Mesendoderm (in vitro differentiated cells): ENCODE measurements at places on chromosomes 6 and 20.

GRCh38 chr6:135258970-135259369 lies 77.9 kb downstream of the MYB start:
- DNase-seq, result no peak

DNA sequence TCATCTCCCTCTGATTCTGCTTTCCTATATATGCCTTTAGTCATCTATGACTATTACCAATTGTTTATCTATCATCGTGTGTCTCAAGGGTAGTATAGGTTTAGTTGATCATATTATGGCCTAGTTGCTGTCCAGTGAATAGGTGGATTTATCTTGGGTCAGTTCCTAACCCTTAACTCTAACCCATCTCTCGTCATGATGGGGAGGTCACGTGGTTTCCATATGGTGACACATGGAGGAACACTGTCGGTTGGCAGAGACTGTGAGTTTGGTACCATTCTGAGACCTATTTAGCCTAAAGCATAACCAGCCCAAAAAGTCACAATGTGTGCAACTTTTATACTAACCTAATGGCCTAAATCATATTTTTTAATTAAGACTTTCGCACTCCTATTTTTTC lies 103.5 kb downstream of the SAMD5 start:
- DNase-seq, result no peak

- DNase-seq, result no peak
Measured at GRCh38 chr20:59992526-59993084, 34.4 kb downstream of the CDH26 start.

- DNase-seq, result no peak
Measured at GRCh38 chr20:16271450-16271849, 301.8 kb downstream of the KIF16B start.

DNA sequence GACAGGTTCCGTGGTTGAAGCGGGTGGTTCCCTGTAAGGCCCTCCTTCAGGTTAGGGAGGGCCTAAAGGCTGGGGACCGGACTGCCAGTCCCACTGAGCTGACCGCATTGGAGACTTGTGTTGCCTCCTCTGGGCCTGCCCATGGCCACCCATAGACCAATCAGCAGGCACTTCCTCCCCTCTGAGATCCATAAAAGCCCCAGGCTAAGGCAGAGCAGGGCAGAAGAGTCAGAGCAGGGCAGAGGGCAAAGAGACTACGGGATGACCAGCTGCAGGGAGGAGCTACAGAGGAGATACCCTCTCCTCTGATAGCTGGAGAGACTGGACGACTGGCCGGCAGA lies 537.4 kb downstream of the TENT5A start:
- DNase-seq, result no peak

- DNase-seq, result no peak
Measured at GRCh38 chr20:19256085-19256484, 43.6 kb downstream of the SLC24A3 start.

GRCh38 chr6:391559-392440 lies at the start of gene IRF4:
Gene IRF4, plus strand, starts transcription at chr6:391752. Its CDS starts 1,401 bp downstream, at chr6:393153.
- peak; percentile 65 for DNase-seq

- DNase-seq, result peak; percentile 31
Measured at GRCh38 chr6:29887330-29887818, 55.0 kb upstream of the HLA-A start.

DNA sequence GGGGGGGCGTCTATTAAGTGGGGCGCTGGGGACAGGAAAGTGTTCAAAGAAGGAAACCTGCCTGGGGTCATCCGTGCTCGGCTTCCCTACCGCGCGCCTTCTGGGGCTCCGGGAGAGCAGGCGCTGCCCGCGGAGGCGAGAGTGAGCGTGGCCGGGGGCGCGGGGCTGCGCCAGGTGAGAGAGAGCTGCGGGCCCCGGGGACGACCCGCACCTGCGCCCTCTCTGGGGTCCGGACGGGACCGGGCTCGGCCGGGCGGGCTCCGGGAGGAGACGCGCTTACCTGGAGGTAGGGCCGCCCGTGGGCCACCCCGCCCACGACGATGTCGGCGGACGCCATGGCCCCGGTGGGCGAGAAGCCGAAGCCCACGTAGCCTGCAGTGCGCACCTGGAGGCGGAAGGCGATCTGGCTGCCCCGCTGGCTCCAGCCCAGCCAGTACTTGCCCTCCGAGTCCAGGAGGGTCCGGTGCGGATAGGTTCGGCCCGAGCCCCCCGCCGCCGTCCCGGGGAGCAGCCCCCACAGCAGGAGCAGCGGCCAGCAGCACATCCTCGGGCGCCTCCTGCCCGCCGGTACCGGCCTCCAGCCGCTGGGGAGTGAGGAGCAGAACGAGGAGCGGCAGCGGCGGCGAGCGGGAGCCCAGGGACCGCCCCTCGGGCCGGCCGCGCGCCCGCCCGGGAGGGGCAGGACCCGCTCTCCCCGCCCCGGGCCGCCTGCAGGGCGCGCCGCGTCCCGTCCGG lies at the start of gene MOXD1:
MOXD1 (minus strand) TSS at position 593 of the 735 bp plus-strand sequence; CDS start at position 544, 49 bp downstream.
- DNase-seq, result peak; percentile 64

GRCh38 chr6:47481806-47482205 lies 4.2 kb downstream of the CD2AP start:
- no peak for DNase-seq

DNA sequence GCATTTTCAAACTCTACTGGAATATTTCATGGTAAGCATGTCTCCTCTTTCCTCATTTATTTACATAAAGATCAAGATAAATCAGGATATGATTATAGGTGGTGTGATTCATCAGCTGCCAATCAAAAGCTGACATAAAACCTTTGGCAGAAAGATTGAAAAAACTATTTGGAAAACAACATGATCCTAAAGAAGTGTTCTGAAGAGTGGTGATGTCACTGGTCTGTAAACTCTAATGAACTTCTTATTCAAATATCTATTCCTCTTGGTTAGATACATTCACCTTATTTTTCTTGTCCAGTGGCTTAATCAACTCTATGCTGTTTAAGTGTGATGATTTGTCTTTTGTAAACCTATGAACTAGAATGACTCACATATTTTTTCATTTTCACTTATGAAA lies 535.5 kb upstream of the CITED2 start:
- no peak for DNase-seq

DNA sequence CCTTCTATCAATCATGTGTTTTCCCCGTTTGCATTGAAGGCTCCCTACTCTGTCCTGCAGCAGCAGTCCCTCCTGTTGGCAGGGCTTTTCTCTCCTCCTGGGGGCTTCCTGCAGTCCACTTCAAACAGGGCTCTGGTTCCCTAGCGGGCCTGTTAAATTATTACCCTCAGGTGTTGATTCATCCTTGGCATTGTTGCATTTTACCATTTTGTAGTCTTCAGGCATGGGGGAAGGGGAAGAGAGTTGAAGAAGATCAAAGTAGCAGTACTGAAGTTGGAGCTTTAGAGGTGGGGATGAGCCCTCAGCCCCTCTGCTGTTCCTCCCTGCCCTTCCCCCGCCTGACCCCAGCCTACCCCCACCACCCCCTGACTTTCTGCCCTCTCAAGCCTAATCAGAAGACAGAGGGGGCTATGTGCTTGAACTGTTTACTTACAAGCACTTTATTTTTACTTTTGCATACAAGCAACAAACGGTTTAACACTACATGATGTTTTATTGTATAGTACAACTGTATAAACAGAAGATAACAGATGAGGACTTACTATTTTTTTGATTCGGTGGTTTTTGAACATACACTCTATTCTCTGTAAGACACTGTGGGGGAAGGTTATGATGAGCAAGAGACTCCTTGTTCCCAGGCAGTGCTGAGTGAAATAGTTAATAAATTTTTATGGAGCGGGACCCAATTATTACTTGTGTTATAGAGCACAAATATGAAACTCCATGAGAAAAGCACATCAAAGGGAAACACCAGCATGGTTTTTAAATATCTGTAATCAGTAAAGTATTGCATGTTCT lies 169.7 kb downstream of the EYA4 start:
- peak; percentile 95 for DNase-seq

GRCh38 chr6:168834042-168834587 lies 393.1 kb downstream of the SMOC2 start:
- DNase-seq, result no peak

DNA sequence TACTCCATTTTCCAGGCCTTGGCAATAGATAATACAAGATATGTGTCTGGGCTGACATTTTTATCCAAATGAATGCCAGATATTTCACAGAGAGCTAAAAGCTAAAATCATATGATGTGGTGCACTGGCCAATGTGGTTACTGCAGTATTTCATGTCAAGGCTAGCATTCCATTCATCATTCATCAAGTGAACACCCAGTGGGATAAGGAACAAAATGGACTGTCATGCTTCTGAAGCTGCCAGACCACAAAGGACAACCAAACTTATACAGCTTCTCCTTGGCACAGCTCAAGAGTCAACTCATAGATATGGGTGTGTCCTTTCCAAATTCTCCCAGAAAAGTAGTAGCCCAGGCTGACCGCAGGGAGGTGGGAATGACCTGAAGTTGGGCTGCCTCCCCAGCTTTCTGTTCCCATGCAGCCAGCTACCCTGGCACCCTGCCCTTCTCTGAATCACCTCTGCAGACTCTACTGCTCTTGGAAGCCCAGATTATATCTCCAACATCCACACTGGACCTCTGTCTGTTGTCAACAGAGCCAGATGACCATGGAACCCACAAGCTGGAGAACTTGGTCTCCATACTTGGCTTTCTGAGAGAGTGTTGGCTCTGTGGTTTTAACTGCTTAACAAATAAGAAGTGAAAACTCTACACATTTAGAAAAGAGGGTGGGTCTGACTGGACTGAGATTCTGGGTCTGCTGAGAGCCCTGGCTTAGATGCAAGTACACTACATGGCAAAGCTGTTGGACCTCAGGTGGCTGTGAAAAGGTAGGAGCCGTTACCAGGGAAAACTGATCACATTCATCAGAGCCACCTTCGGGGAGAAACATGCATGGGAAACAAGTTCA lies 122.8 kb downstream of the ALDH8A1 start:
- DNase-seq, result no peak

DNA sequence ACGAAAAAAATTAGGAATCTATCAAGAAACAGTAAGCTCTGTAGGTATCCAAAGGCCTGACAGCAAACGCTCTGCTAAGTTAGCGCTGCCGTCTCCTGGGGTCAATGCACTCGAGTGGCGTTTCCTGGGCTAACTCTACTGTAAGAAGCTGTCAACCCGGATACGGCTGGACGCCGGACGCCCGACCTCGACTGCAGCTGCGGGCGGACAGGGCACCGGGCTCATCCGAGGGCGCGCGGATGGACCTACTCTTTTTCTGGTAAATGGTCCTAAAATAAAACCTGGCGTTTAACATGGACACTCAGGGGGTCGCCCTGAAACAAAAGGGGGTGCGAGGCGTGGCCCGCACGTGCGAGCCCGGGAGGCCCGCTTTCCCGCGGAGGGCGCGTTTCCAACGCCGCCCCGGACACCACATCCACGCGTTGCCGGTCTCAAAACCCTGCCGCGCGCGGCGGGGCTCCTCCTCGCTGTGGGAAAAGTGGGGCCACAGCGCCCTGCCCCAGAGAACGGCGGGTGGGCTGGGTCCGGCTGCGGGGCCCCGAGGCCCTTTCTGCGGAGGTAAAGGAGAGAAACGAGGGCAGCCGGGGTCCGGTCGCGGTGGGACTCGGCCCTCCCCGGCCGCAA lies 537 bp downstream of the TCP1 start:
- DNase-seq, result peak; percentile 50

DNA sequence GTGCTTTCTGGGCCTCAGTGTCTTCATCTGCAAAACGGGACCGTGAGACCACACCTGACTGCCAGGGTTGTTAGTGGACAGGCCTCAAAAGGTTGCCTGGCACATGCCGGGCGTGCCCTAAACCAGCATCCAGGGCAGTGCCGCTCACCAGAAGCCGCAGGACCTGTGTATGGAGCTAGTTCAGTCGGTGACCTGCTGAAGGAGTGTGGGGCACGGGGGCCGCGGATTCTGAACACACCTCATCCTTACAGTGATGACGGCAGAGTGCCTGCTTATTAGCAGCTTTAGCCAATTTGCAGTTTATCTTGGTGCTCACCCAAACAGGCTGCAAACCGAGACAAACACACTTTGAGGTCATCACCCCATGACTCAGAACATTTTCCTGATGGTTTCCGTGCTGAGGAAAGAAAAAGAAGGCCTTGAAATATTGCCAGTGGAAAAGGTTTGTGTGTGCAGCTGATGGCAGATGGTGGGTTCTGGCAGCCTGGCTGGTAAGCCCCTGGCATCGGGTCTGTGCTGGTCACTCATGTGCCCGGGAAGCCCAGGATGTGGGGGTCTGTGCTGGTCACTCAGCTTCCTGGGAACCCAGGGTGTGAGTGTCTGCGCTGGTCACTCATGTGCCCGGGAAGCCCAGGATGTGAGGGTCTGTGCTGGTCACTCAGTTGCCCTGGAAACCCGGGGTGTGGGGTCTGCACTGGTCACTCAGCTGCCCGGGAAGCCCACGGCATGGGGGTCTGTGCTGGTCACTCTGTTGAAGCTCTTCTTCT lies 153.8 kb downstream of the ERMARD start:
- no peak for DNase-seq

GRCh38 chr20:46218656-46219055 lies 89.6 kb downstream of the CDH22 start:
- DNase-seq, result no peak

GRCh38 chr6:38671885-38672467 lies 31.0 kb downstream of the GLO1 start:
- DNase-seq, result peak; percentile 69

GRCh38 chr6:128641703-128642102 lies 121.3 kb upstream of the PTPRK start:
- no peak for DNase-seq

GRCh38 chr20:44805335-44805978 lies 4.9 kb downstream of the RIMS4 start:
- DNase-seq, result peak; percentile 26

GRCh38 chr6:36912030-36912454 lies 26.3 kb downstream of the C6orf89 start:
- DNase-seq, result no peak

DNA sequence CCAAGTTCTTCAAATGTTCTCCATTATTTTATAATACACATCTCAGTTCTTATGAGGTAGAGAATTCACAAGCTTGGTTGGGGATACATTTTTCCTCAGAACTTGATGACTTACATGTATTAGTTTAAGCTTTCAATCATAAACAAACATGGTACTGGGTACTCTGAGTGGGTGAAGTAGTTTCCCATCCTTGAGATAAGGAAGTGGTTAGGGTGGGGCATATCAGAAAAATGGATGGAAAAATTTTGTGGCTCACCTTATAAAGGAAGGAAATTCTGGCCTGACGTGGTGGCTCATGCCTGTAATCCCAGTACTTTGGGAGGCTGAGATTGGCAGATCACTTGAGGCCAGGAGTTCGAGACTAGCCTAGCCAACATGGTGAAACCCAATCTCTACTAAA lies 52.0 kb downstream of the CD164 start:
- no peak for DNase-seq

GRCh38 chr20:19991308-19991707 lies 25.9 kb upstream of the NAA20 start:
- no peak for DNase-seq

DNA sequence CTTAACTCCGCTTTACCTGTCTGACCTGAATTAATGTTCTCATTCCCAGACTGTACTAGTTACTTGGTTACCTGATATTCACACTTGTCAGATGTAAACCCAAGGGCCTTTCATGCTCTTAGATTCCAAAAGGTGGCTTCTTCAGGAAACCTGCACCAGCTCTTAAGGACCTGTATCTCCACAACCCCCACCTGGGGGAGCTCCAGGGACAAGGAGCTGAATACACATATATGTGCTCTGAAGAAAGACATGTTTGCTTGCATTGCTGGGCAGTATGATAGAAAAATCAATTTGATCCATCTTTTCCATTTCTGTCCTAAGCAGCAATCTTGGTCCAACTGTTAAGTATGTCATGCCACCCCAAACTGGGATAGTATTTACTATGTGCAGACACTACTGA lies 64.8 kb upstream of the POU3F2 start:
- peak; percentile 76 for DNase-seq
